ENCODE measurements at places on chromosomes 3 and 15.

GRCh38 chr3:187084126-187084525 lies 55.2 kb downstream of the RPL39L start:
- no peak for DNase-seq

GRCh38 chr15:59457103-59457502 lies 19.1 kb downstream of the FAM81A start:
- DNase-seq = no peak

- DNase-seq = no peak
Measured at GRCh38 chr3:115363071-115363470, 216.0 kb upstream of the ZBTB20 start.

DNA sequence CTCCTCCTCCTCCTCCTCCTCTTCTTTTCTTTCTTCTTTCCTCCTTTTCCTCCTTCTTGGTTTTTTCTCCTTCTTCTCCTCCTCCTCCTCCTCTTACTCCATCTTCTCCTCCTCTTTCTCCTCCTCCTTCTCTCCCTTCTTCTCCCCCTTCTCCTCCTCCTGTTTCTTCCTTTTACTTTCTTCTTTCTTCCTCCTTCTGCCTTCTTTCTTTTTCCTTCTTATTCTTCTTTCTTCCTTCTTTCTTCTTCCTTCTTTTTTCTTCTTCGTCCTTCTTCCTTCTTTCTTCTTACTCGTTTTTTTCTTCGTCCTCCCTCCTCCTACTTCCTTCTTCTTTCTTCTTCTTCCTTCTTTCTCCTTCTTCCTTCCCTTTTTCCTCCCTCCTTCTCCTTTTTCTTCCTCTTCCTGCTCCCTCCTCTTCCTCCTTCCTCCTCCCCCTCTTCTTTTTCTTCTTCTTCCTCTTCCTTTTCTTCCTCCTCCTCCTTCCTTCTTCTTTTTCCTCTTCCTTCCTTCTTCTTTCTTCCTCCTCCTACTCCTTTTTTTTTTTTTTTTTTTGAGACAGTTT lies 92.1 kb downstream of the SLMAP start:
- DNase-seq = no peak

GRCh38 chr15:67042551-67043142 lies 22.8 kb upstream of the SMAD3 start:
- DNase-seq = no peak

DNA sequence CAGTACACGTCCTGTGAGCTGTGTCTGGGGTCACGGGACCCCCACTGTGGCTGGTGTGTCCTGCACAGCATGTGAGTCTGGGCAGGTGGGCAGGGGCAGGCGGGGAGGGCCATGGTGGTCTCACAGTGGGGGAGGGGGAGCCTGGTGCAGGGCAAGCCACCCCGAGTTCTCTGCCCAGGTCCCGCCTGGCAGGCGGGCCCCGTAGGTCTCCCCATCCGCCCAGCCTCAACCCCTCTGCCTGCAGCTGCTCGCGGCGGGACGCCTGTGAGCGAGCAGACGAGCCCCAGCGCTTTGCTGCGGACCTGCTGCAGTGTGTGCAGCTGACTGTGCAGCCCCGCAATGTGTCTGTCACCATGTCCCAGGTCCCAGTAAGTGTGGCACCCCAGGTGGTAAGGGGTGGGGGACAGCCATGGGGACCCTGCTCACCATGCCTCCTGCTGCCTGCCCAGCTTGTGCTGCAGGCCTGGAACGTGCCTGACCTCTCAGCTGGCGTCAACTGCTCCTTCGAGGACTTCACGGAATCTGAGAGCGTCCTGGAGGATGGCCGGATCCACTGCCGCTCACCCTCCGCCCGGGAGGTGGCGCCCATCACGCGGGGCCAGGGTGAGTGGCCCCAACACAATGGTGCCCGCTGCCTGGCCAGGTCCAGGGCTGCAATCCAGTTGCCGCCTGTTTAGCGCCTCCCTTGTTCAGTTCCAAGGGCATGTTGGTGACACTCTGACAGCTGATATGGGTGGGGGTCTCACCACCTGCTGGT lies 21.9 kb downstream of the PLXNA1 start:
- DNase-seq = no peak

- DNase-seq = no peak
Measured at GRCh38 chr15:60999771-61000170, 229.3 kb downstream of the RORA start.

- peak; percentile 90 for DNase-seq
Measured at GRCh38 chr3:197599089-197599765, 43.5 kb upstream of the BDH1 start.

DNA sequence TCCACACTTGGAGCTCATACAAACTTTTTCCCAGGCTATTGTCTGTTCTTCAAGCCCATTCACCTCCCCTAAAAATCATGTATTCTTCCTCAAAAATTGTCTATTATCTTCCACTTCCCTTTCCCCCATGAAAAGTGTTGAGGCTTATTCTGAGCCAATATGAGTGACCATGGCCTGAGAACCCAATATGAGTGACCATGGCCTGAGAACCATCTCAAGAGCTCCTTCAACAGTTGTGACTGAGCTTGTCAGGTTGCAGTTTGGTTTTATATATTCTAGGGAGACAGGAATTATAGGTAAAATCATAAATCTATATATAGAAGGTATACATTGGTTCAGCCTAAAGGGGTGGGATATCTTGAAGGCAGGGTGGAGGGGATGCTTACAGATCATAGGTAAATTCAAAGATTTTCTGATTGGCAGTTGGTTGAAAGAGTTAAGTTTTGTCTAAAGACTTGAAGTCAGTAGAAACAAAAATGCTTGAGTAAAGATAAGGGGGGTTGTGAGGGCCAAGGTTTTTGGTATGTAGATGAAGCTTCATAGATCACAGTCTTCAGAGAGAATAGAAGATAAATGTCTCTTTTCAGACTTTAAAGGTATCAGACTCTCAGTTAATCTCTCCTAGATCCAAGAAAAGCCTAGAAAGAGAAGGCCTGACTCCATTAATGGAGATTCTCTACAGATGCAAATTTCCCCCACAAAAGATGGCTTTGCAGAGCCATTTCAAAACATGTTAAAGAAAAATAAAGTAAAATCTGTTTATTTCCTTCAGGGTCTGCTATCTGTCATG lies 95.8 kb downstream of the TGFBR2 start:
- no peak for DNase-seq

DNA sequence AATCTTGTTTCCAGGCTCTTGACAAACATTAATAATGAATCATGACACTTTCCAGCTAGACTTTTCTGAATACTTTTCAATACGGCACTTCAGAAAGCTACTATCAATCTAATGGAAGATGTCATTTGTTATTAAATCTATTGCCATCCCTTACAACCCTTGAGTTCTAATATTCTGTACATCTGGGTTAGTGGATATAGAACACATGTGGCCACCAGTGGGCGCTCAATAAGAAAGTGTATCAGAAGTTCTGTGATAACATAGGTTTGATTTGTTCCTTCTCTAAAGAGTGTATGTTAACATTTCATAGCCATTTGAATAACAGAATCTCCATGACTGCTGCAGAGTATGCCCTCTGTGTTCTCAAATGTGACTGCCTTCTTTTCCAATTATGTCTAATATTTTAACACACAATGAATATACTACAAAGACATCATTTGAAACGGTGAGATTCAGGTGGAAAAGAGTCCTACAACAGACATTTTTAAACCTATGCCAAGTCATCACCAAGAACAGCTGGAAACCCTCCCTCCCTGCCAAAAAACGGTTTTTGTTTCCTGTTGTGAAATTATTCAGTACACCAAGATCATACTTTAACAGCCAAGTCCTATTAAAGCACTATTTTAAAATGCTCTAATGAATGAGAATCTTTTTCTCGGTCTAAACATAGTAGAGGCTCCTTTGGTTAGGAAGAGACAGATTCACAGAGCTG lies 22.2 kb downstream of the ALDH1A2 start:
- peak; percentile 26 for DNase-seq

- DNase-seq = no peak
Measured at GRCh38 chr3:72891053-72891855, 3.4 kb downstream of the GXYLT2 start.

DNA sequence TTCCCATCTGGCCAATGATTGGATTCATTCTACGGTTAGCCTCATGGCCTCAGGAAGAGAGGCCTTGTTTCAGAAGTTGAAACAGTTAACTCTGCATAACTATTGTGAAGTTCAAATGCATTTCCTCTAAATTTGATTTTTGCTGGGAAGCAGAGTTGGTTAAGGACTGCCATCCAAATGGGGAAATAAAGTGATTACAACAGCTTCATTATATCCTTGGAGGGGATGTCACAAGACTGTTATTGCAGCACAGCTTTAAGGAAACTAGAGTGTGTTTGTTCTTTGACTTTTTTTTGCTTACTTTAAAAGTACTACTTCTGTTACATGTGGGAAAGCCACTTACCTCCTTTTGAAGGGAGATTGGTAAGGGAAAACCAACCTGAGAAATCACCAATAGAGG lies 164.8 kb downstream of the AKAP13 start:
- no peak for DNase-seq

All from cerebellar cortex (tissue), 1 donor.